Activated gamma-delta T cell (primary cell): ENCODE measurements at places on chromosomes 7 and 10.

- DNase-seq, result no peak
Measured at GRCh38 chr10:61918140-61918539, 16.6 kb downstream of the ARID5B start.

DNA sequence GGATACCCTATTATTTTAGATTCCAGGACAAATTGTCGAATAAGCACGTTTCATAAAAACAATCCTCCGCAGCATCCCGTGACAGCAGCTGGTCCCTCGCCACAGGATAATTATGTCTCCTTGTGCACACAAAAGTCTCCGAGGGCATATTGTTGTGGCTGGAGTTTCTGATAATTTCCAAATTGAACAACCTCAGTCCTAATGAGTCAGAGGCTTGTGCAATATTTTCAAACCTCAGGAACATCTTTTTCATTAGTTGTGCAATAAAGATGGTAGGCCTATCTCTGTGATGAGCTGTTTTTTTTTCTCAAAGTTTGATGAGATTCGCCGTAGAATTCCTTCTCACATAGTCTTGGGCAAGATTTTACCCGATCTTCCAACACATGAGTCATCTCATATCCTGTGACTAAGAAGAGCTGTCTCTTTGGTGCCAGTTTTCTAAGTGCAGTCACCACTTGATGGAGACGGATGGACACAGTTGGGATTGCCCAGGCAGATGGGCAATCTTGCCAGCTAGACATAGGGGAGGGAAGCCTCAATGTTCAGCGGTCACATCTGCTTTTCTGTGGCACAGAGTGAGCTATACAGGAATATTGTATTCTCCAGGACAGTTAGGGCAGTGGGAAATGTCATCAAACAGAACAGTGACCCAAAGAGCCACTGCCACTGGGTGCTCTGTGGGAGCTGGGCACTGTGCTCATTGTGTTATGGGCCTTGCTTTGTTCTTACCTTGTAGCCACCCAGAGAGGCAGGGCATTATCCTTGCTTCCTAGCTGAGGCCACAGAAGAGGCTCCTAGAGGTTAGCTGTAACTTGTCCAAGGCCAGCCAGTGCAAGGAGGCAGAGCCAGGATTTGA lies 7.8 kb downstream of the HTRA1 start:
- DNase-seq, result no peak

DNA sequence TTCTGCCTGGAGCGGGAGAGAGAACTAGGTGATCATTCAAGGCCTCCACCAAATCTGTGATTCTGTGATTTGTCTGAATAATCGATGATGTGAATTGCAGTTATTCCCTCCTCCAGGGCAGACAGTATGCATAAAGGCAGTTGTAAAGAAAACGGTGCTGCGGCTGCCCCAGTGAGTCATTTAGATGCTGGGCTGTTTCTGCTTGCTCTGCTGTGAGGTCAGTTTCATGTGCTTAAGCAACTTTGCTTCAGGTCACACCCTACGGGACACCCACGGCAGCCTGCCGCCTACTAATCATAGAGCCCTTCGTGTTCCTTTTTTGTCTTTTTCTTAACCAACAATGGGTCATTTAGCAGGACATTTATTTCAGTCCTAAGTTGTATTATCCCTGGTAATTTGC lies 158.1 kb upstream of the PITRM1 start:
- DNase-seq, result no peak

DNA sequence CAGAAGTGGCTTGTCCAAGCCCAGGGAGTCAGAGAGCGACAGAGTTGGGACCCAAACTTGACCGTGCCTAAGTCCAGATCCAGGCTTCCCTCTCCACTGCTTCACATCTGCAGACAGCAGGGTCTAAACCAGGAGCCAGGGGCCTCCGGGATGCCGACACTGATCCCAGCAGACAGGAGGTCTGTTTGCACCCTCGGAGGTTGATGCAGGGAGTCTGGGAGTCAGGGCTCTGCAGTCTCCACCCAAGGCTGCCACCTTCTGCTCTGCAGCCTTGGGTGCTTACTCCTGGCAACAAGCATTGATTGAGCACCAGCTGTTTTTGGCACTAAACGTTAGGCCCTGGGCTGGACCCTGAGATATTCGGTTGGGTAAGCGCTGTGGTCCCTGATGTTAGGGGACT lies 21.0 kb downstream of the ELFN1 start:
- no peak for DNase-seq

DNA sequence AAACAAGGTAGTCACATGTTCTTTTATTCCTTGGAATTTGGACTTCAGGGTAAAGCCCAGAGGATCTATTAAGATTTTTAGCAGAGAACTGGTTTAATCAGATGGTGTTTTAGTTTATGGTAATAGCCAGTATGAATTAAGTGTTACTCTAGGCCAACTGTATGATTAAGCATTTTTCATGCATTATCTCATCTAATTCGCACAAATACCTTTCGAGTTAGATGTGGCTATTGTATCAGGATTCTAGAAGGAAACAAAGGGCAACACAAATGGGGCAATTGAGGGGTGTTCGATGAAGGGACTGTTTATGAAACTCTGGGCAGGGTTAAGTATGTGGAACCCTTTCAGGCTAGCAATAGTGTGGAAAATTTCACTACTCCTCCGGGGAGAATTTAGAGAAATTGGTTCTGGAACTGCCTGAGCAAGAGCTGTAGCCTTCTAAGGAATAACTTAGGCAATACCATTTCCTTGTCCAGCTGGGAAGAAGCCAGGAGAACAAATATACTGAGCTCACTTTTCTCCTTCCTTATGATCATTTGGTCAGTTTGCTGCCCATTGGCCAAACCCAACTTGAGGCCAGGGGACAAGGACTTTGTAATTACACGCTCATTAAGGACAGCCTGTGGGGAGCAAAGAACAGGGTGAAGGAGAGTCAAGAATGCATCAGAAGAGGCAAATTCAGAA lies 319.0 kb upstream of the FZD1 start:
- no peak for DNase-seq

DNA sequence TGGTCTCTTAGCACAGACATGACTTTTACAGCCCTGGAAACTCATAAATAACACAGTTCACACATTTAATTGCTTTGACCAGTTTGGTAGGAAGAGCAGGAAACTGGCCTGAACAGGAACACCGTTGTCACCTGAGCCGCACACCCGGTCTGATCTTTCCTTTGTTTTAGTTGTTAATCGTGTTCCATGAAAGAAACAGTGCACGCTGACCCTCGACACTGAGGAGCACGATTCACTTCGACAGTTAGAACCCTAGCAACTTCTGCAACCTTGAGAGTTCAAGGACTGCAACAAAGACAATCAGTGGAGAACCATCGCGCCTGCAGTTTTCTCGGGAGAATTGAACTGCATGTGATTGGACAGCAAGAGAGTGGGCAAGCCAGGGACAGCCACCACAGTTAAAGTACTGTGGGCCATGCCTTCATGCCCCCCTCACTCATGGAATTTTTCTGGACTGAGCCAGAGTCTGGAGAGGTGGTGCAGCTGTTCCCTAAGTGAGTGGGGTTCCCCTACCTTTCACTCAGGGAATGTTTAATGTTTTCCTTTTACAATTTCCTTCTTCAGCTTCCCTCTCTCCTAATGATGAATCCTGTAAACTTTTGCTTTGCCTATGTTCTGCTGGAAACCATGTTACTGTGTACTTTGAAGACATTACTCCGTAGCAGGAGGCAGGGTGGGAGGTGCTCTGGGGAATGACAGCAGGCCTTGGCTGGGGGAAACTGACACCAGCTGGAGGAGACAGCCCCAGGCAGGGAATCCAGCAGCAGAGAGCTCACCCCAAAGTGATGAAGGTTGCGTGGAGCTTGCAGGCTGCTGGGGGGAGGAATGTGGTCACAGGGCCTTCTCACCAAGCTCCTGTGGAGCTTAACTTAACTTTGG lies 198.7 kb downstream of the ZNF438 start:
- DNase-seq, result no peak

DNA sequence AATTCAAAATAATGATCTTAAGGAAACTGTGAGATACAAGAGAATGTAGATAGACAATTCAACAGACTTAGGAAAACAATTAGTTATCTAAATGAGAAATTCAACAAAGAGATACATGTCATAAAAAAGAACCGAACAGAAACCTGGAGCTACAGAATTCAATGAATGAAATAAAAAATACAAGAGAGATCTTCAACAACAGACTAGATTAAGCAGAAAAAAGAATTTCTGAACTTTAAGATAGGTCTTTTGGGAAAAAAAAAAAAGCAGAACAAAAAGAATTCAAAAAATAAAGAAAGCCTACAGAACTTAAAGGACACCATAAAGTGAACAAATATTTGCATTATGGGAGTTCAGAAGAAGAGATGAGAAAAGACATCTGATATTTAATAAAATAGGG lies 129.1 kb upstream of the FOXK1 start:
- DNase-seq, result no peak

- no peak for DNase-seq
Measured at GRCh38 chr7:1097120-1097504, 9.2 kb downstream of the GPER1 start.

- DNase-seq, result no peak
Measured at GRCh38 chr10:62732841-62733653, 71.5 kb upstream of the ADO start.
